Stimulated activated CD4-positive, alpha-beta T cell treated with anti-CD3 and anti-CD28 coated beads, TNF-alpha, amount 100 ng/mL, for 1 hour (primary cell): ENCODE measurements at places on chromosomes 6 and 20.

GRCh38 chr20:15099130-15099529 lies 761.7 kb upstream of the FLRT3 start:
- DNase-seq: no peak

- DNase-seq: no peak
Measured at GRCh38 chr20:8849990-8850389, 218.9 kb upstream of the PLCB4 start.

DNA sequence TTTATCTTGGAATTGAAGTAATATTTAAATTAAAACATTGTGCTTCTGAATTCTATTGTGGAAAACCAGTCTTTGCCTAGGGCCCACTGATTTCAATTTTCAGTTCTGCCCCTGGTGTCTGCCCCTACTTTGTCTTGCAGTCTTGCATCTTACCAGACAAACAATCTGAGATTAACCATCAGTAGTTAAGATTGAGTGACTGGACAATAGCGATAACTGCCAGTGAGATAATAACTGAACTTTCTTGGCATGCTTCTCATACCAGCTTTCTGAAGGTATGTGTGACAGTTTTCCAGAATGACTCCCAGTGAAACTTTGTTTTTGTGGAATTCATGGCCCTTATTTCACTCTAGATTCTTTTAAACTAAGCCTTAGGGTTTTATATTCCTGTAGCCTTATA lies 53.5 kb downstream of the KCNQ5 start:
- DNase-seq: no peak

DNA sequence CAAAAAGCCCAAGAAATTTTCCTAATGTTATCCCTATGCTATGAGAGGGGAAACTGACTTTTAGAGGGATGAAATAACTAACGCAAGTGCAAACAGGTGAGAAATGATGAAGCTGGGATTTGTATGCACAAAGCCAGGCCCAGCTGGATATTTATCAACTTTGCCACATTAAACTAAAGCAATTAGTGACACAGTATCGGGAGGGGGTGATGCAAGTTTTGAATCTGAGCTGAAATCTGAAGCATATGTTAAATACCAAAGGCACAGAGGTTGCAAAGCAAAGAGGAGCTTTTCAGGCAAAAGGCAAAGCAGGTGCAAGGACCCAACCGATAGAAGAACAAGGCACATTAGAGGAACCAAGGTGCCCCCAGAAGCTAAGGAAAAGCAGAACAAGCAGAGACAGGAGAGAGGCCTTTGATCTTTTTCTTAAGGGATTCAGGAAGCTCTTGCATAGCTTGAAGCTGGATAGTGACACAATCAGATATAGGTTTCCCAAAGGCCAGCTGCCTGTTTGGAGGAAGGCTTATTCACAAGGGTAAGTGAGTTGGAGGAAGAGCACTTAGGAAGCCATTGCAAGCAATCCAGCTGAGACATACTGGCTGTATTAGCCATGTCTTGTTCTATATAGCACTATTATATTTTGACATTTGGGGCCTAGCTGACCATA lies 207.5 kb downstream of the HIVEP2 start:
- no peak for DNase-seq

- no peak for DNase-seq
Measured at GRCh38 chr6:84151669-84152068, 75.8 kb downstream of the CEP162 start.

- DNase-seq: no peak
Measured at GRCh38 chr6:125747589-125748405, 1.6 kb upstream of the HEY2 start.

DNA sequence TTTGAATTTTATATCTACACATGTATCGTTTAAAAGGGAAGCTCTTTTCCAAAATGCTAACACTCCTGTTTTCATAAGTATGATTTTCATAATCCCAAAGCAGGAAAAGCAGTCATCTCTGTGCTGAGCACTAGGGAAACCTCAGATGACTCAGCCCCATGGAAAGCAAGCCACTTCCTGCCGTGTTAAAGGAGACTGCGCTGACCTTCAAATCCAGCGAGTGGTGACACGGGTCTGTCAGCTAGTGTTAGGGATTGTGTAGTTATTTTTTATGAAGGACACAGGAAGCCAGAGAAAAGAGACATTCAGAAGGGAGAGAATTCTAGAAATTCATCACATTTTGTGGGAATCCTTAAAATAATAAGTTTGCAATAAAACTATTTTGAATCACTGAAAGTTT lies 57.0 kb upstream of the CD93 start:
- DNase-seq: no peak

GRCh38 chr20:34708621-34709043 lies 4.5 kb downstream of the TP53INP2 start:
- peak; percentile 14 for DNase-seq

DNA sequence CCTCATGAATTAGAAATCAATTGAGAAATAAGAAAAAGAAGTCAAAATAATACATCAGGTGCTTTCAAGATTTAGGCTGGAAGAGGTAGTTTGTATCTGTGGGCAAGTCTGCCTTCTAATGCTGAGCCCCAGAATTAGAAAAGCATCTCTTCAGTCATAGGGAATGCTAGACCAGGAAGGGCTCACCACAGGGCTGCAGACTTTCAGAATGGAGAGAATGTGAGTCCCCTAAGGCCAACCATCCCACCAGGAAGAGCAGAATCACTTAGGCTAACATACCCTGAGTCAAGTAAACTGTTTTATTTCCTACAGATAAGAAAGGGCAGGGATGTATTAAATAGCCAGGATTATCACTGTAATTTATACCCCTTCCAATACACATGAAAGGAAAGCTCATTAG lies 510.2 kb downstream of the RNF144B start:
- no peak for DNase-seq

DNA sequence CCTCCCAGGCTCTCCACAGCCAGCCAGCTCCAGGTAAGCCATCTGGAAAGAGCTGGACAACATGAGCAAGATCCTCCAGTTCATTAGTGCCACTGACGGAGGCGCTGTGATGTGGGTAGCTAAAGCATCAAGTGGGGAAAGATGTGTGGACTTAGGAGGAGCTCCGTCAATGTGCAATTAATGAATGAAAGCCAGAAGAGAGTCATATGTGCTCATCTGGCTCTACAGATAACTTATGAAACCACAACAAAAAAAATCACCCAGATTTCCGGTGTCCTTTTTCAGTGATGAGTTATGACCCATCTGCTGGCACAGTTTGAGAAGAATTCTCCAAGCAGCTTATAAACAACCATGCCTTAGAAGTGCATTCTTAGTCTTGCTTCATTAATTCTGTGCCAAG lies 311.7 kb upstream of the PLCB4 start:
- no peak for DNase-seq

DNA sequence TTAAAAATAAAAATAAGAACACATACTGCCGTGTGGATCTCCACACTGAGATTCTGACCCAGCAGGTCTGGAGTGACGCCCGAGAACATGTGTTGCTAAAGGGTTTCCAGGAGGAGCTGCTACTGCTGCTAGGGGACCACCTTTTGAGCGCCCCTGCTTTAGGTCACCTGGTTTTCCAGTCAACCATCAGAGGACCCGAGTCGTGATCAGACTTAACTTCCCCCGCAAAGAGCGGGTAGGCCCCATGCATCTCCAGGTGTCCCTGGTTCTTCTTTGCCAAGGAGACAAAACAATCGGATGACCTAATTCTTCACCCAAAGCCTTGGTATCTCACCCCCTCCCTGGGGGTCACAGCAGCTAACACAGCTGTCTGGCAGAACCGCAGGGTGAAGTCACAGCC lies 51.1 kb upstream of the STX16 start:
- no peak for DNase-seq

- no peak for DNase-seq
Measured at GRCh38 chr6:46452312-46452917, 38.8 kb downstream of the RCAN2 start.

GRCh38 chr6:133969921-133970295 lies 16.9 kb downstream of the TBPL1 start:
- no peak for DNase-seq

DNA sequence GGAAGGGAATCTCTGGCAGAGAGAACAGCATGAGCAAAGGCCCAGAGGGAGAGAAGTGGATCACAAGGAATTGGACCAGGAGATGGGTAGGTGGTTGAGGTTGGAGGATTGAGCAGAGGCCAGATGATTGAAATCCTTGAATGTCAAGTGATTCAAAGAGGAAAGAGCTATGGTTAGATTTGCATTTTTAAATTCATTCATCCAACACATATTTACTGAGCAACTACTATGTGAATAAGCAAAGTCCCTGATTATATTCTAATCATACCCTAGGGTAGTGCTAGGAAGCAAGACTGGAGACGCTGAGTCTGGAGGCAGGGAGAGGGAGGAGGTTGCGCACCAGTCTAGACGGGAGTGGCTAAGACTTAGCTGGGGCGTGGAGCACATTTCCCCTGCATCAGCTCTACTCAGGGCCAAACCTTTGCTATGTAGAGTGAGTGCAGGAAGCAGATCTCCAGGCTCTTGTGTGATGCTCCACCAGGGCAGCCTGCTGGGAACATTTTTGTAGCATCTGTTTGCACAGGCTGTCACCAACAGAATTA lies 40.2 kb downstream of the EYA2 start:
- DNase-seq: no peak

- DNase-seq: no peak
Measured at GRCh38 chr20:53652090-53652858, 58.6 kb upstream of the ZNF217 start.

DNA sequence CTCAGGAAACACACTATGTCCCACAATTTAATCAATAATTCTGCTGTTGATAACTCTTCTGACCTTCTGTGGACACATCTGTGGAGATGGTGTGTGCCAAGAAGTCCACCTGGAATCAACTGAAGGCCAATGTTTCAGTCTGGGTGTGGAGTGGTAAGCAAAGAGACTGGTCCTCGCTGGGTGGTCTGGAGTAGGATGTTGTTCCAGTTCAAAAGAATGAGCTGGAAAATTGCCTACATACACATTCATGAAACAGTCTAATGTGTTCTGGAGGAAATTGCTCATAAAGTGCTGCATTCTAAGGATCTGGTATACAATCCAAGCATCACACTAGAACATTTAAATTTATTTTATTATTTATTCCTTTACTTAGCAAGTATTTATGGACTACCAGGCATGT lies 33.9 kb upstream of the TBX18 start:
- no peak for DNase-seq

GRCh38 chr6:163513570-163514166 lies 99.2 kb downstream of the QKI start:
- DNase-seq: no peak

- no peak for DNase-seq
Measured at GRCh38 chr6:167758309-167759023, 68.2 kb upstream of the AFDN start.

DNA sequence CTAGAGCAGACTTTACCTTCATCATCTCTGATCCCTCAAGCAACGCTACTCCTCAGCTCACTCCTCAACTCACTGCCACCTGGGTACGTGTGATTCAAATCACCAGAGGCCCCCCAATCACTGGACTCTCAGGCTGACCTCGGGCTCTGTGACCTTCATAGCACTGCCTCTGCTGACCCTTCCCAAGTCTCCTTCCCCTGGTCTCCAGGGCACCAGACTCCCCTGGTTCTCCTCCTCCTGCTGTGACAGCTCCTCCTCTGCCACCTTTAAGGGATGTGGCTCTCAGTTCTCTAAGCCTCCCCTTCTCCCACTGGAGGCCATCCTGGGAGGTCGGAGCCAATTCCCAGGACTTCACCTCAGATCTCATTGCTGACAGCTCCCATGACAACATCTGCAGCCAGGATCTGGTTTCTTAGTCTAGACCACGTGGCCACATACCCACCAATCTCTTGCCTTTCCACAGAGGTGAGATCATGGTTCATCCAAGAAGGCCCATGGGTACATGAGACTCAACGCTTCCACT lies 90.4 kb downstream of the NFATC2 start:
- no peak for DNase-seq

DNA sequence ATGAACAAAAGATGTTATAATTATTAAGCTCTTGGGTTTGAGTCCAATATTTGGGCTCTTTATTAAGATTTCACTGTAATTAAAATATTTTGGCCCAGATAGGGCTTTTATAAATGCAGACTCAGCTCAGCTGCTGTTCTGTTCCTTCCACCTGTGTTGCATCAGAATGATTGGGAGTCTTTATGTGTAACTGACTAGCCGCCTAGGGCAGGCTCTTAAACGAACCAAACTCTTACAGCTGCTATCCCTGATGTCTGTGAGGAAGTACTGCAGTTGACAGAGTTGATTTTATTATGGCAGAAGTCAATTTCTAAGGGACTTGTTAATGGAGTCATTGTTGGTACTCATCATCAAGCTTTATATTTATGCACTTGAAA lies 144.7 kb downstream of the MYO6 start:
- DNase-seq: no peak

DNA sequence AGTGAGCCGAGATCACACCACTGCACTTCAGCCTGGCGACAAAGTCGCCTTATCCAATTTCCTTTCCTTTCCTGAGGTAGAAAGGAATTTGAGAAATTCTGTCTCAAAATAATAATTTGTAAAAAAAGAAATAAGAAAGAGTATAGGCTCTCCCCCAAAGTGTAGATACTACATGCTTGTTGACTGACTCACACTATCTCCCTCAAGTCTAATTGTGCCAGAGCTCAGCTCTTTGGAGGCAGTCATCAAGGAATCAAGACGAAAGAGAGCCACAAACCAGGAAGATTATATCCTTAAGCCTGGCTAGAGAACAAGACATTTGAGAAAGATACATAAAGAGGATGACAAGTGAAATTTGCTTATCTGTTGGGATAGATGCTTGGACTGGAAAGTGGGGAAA lies 3.7 kb upstream of the FKBPL start:
- DNase-seq: no peak

DNA sequence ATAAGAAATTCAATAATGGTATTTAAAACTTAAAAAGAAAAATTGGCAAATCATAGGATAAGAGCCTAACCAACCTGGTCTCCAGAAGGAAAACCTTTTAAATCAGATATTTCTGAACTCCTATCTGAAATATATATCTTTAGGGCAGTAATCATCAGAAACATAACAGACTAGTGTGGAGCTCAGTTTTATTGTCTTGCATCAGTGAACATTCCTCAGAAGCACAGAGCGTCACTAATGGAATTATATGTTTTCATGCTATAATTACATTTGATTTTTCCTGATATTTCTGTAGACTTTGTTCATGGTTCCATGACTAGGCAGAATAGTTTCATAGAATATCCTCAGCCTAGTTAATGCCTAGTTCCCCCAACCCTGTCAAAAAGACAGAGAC lies 262.2 kb downstream of the EYA4 start:
- no peak for DNase-seq

GRCh38 chr20:49306903-49307620 lies 29.2 kb upstream of the ZNFX1 start:
- no peak for DNase-seq

- no peak for DNase-seq
Measured at GRCh38 chr6:160194808-160195207, 63.8 kb downstream of the SLC22A2 start.

DNA sequence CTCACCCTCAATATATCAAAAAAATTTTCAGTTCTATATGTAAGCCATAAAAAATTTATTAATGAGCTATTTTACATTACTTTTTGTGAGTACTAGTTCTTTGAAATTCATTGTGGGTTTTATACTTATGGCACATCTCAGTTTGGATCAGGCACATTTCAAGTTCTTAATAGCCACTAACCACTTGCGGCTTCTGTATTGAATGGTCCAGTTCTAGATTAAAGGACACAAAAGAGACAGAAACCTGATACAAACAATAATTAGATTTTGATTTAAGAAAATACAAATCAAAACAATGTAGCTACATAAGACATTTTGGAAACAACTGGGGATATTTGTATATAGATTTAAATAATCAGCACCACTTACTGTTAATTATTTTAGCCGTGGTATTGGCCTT lies 86.6 kb upstream of the RNF24 start:
- DNase-seq: no peak
